ENCODE measurements at places on chromosomes 6 and 20. TPM values are rescaled to one million over a fixed set of nuclear protein-coding genes. Genes with fewer than 3 reads are reported as not detected.

Gene MLN
- not detected for total RNA-seq

- no peak for DNase-seq
- H3K4me3 ChIP-seq = no peak overlapping the region
- no peak overlapping the region for H3K27ac ChIP-seq
- H3K27me3 ChIP-seq = no peaks in the 10 kb centered on the region
- H3K4me1 ChIP-seq = no peaks in the 10 kb centered on the region
Measured at GRCh38 chr6:170221753-170222400, 69.0 kb downstream of the DLL1 start.

- H3K36me3 ChIP-seq = no peaks in the 10 kb centered on the region
- peak within 1 kb of the TSS; percentile 55 for H3K4me3 ChIP-seq
- H3K4me1 ChIP-seq = no peaks in the 10 kb centered on the region
- DNase-seq = no peak
- H3K27me3 ChIP-seq = peaks cover 32% of the 10 kb centered on the region
Measured at GRCh38 chr6:106974336-106974998, at the start of gene CD24. TSS of gene CD24 (minus strand) at chr6:106974729. CDS start at chr6:106974646, 83 bp downstream.

Gene LHFPL5
- total RNA-seq = not detected

DNA sequence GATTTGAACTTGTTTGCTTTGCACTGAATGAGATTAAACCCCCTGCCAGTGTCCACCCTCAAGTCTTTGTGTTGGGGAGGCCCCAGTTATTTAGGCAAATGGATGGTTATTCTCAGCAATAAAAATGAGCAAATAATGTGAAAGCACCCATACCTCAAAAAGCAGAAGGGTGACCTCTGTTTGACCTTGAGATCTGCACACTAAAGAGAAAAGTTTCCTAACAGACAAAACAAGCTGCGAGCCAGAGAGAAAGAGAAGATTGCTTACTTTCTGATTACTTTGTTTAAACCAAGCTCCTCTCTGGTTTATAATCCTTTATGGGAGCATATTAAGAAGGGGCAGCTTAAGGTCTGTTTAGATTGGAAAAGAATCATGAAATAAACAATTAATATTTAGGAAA is 30.4 kb upstream of the TRERF1 start:
- H3K4me1 ChIP-seq = no peaks in the 10 kb centered on the region
- H3K27ac ChIP-seq = no peak overlapping the region
- no peaks in the 10 kb centered on the region for H3K36me3 ChIP-seq
- H3K4me3 ChIP-seq = no peak overlapping the region
- H3K27me3 ChIP-seq = no peaks in the 10 kb centered on the region
- DNase-seq = no peak
